Activated T-cell treated with anti-CD3 and anti-CD28 coated beads, Interleukin-2, amount 50 U/mL, for 72 hours (primary cell): ENCODE measurements at places on chromosomes 6 and 20.

GRCh38 chr20:22411627-22412450 is 172.5 kb downstream of the FOXA2 start:
- no peak for DNase-seq

GRCh38 chr6:83071707-83072106 is 4.2 kb downstream of the DOP1A start:
- no peak for DNase-seq

- DNase-seq: no peak
These were observed 620 bp downstream of the TJAP1 start for GRCh38 chr6:43478008-43478372.

DNA sequence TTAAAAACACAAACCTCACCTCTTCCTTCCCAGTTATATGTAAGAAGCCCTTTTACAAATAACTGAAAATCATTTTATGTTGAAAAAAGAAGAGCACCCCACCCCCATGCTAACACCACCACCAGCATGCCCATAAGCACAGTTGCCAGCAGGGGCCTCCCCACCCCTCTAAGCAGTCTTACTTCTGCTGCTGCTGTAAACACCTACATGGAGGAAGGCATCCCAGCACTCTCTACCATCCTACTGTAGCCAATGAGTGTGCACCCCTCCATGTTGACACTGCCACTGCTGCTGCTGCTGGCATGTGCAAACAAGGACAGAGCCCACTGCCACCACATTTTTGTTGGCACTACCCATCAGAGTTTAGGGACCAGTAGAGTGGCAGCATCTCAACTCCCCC is 49.6 kb upstream of the PHIP start:
- no peak for DNase-seq

- peak; percentile 76 for DNase-seq
These were observed 1.5 kb upstream of the GMEB2 start for GRCh38 chr20:63628246-63628975.

DNA sequence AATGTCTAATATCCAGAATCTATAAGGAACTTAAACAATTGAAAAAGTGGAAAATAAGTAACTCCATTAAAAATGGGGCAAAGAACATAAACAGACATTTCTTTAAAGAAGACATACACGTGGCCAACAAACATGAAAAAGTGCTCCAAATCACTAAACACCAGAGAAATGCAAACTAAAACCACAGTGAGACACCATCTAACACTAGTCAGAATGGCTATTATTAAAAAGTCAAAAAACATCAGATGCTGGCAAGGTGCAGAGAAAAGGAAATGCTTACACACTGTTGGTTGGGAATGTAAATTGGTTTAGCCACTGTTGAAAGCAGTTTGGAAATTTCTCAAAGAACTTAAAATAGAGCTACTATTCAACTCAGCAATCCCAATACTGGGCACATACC is 169.2 kb upstream of the MANEA start:
- DNase-seq: no peak

DNA sequence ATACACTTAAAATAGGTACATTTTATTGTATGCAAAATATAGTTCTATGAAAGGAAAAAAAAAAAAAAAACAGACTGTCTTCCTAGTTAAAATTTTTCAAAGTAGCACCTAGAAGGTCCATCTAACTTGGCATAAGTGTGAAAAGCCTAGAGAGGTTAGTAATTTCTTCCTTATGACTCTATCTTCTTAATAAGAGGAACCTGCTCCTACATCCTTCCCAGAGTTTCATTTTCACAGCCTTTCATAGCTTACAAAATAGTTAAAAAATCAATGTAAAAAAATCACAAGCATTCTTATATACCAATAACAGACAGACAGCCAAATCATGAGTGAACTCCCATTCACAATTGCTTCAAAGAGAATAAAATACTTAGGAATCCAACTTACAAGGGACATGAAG is 28.8 kb downstream of the OGFRL1 start:
- DNase-seq: no peak

GRCh38 chr6:109172101-109172746 is 76.9 kb downstream of the CEP57L1 start:
- DNase-seq: no peak

DNA sequence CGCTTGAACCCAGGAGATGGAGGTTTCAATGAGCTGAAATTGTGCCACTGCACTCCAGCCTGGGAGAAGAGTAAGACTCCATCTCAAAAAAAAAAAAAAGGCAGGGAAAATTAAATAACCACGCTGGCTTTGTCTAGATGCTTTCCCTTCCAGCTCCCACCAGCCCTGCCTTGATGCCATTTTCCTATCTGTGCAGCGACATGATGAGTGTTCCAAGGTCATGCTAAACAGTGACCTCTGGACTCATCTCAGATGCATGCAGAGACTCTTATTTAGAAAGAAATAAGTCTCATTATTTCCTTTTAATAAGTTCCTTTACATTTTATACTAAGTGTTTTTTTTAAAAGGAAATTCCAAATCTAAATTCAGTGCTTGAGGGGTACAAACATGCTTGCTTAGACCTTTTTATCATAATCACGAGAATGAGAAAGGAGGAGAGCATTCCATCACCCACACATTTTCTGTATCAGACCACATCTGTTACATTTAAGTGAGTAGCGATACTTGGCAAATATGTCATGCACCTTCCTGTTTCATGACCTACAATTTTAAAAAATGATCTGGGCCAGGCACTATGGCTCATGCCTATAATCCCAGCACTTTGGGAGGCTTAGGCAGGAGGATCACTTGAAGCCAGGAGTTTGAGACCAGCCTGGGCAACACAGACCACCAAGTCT is 101.1 kb upstream of the RREB1 start:
- no peak for DNase-seq

- DNase-seq: no peak
These were observed 111.0 kb downstream of the GJA10 start for GRCh38 chr6:90005048-90005827.

- DNase-seq: no peak
These were observed 20.9 kb upstream of the HLA-DOA start for GRCh38 chr6:33030245-33030644.

DNA sequence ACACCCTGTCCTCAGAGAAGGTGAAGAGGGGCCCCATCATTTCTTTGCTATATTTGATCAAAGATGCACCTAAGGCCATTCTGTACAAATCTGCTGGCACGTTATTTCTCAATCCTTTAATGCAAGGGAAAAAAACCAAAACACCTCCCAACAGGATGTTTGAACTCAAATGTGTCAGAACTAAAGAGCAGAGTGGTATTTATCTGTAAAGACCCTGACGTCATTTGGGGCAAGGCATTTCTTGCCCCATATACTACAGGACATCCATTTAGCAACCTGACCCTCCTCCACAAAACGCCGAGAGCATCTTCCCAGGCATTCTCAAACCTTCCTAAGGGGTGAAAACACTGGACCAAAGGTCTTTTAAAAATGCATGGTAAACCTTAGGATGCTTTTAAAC is 50.8 kb downstream of the ZMYND8 start:
- no peak for DNase-seq

DNA sequence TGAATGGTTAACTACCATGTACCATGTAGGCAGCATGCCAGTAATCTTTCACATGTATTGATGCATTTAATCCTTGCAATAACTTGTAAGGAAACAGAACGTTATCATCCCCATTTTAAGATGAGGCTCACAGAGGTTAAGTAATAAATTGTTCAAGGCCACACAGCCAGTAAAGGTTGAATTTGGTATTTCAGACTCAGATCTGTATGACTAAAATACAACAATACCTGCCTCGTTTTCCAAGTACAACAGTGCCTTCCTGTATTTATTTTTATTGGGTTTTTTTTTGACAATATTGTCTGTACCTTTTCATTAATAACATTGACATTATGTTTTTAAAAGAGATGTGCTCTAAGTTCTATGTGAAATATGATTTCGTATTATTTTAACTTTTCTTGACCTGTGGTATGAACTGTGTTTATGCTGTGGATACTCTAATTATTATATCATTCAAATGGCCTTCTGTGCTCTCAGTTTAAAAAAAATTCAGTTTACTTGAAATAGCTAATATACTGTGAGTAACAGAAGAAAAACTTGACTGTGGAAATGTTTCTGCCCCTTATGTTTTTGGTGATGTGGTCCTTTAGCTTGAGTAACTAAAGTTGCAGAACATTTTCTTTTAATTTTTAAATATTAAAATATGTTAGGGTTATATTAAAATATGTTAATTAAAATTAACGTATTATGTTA is 39.7 kb downstream of the XRN2 start:
- no peak for DNase-seq

GRCh38 chr20:4322499-4322898 is 307.1 kb upstream of the RNF24 start:
- no peak for DNase-seq

- DNase-seq: no peak
These were observed 9.9 kb downstream of the CCDC167 start for GRCh38 chr6:37489697-37490336.

- no peak for DNase-seq
These were observed 29.4 kb downstream of the NCOA5 start for GRCh38 chr20:46060301-46060881.

DNA sequence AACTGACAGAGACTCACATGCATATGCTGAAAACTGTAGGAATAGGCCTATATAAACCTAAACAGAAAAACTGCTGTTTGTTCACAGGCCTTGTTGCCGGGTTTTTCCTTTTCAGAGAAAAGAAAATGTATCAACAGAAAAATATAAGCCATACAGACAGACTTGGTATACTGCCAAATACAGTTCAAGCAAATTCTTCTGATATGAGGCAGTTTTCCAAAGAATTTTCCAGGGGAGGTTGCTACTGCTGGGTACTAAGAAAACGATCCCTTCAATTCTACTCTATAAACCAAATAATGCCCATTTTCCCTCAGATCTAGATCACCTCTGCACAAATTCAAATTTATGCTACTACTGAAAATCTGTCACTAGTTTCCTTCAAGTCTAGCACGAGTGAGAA is 59.4 kb downstream of the ME1 start:
- no peak for DNase-seq

DNA sequence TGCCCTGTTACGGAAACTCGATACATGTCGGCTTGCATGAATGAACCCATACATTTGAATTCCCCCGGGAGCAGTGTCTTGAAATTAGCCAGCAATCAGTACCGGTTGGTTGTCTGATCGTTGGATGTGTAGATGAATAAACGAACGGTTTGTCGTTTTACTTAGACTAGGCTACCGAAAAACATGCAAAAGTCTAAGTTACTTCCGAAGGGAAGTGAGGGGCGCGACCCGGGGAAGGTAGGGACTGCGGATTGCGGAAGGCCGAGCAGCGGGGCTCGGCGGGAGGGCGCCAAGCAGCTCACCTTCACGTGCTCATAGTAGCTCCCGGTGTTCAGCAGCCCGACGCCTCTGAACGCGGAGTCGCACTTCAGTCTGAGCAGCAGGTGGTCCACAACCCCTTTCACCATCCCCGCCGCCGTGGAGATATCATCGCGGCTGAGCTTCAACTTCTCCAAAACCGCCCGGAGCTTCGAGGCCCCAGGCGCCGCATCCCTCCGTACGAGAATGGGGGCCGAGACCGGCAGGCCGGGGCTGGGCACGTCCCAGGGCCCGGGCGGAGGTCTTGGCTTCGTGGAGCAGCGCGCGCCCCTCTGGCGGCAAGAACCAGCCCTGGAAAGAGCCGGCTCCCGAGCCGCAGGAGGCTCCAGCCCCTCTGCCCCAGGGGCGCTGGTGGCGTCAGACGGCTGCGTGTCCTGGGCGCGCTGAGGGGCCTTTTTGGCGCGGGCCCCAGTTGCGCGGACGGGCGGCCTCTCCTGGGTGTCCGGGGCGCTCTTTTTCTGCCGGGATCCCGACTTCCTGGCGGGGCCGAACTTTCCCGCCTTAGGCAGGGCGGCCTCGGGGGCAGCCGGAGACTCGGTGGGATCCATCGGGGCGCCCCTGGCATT is 632 bp downstream of the CGAS start:
- peak; percentile 53 for DNase-seq

- DNase-seq: no peak
These were observed 48.0 kb upstream of the NOP56 start for GRCh38 chr20:2604506-2604835.

DNA sequence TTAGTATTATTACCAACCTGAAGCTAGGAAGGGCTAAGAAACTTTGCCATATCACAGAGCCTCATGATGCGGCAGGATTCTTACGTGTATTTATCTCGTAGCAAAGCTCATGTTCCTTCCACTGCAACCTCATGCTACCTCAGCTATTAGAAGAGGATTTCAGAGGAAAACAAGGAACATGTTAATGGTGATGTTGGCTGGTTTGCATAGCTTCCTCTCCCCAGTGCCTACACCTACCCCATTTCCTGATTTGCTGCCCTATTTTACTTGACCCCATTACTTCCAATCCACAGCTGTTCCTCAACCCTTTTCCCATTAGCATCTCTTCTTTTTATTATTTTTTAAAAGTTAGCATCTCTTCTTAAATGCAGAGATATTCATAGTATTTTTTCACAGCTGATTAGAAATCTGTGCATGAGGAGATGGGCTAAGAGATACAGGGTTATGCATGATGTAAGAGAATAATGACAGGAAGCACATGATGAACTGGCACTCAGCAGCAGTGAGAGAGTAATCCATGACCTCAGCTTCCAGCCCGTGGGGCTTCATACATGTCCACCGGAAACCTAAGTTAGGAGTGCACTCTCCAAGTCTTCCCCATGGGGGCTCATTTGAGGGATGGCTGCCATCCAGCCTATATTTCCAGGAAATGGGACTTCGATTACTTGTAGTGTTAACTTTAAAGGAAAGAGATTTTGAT is 106.1 kb upstream of the ASF1A start:
- DNase-seq: no peak

GRCh38 chr6:157672726-157673412 is 150.2 kb upstream of the SNX9 start:
- no peak for DNase-seq

GRCh38 chr6:137728386-137729349 is 138.4 kb upstream of the TNFAIP3 start:
- no peak for DNase-seq

DNA sequence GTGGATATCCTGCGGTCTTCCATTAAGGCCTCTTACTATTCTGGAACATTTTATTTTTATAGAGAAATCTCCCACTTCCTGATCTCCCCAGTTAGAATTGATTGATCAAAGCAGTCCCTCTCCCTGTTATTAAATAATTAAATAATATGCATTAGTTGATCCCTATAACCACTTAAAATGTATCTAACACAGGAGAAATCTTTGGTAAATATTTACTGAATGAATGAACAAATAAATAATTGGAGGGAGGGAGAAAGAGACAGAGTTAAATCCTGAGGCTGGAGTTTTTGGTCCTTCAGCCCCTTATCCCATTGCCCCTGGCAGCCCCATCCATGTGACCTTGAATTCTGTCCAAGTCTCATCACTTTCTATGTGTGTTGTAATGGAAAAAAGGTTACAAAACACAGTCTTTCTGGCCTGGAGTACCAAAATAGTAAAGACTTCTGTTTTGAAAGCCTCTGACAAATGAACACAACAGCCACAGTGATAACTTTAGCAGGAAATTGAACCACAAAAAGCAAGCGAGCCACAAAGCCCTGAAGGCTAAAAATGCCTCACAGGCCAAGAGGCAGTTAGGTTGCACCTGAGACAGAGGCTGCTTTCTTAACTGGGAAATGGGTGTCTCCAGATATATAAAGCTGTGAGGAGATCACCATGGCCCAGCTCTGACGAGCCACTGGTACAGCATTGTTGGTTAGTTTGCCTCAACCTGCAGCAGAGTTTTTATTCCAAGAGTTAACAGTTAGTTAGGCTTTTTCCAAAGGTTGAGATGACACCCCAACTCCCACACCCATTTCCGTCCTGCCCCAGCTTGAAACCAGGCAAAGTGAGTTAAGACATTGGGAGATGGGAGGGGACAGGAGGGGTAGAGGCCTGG is 11.3 kb downstream of the NT5E start:
- DNase-seq: peak; percentile 65

GRCh38 chr6:80094017-80094416 is 12.5 kb upstream of the BCKDHB start:
- no peak for DNase-seq

GRCh38 chr6:32851025-32851424 is 2.5 kb downstream of the TAP1 start:
- no peak for DNase-seq
